AG09319 (cell line): ENCODE measurements at places on chromosomes 1 and 21.

GRCh38 chr1:230288641-230289349, 137.3 kb downstream of the PGBD5 start:
- no peak for DNase-seq

DNA sequence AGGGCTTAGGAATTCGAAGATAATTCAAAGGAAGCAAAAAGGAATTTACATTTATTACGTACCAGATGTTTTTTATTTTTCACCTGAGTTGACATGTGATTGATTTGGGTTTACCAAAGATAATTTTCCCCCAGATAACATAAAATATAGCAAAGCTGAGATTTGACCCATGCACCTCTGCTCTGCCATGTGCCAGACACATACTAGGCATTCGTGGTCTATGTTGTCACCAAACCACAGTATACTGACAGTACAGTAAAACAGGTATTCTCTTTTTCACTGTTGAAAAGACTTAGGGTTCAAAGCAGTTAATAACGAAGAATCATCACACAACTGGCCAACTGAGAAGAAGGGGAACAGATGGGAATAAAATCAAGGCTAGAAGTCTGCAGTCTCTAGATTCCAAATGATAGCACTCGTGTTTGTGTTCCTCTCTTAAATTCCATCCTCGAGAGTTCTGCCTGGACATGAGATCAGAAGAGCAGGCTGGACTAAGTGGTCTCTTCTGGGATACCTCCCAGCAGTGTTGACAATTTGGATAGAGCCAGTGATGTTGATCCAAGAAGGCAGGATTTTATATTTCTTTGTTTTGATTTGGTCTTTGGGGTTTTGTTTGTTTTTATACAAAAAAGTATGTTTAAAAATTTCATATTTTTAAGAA, 85.3 kb upstream of the RAVER2 start:
- DNase-seq, result no peak

DNA sequence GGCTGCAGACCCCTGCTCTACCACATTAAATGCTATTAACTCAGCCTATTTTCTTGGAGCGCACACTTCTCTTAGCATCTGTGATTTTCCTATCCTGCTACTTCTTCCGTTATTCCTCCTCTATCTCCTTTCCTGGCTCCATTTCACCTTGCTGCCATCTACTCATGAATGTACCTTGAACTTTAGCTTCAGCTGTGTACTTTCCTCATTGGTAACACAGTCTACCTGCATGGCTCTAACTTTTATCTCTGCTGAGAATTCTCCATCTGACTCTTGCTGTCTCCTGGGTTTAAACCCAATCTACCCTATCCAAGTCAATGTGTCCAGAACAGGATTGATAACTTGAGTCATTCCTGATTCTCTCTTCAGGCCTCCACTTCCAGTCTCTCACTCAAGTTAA, 67.6 kb upstream of the MCOLN3 start:
- no peak for DNase-seq

GRCh38 chr21:38439426-38439825, 58.9 kb downstream of the ERG start:
- DNase-seq, result no peak

DNA sequence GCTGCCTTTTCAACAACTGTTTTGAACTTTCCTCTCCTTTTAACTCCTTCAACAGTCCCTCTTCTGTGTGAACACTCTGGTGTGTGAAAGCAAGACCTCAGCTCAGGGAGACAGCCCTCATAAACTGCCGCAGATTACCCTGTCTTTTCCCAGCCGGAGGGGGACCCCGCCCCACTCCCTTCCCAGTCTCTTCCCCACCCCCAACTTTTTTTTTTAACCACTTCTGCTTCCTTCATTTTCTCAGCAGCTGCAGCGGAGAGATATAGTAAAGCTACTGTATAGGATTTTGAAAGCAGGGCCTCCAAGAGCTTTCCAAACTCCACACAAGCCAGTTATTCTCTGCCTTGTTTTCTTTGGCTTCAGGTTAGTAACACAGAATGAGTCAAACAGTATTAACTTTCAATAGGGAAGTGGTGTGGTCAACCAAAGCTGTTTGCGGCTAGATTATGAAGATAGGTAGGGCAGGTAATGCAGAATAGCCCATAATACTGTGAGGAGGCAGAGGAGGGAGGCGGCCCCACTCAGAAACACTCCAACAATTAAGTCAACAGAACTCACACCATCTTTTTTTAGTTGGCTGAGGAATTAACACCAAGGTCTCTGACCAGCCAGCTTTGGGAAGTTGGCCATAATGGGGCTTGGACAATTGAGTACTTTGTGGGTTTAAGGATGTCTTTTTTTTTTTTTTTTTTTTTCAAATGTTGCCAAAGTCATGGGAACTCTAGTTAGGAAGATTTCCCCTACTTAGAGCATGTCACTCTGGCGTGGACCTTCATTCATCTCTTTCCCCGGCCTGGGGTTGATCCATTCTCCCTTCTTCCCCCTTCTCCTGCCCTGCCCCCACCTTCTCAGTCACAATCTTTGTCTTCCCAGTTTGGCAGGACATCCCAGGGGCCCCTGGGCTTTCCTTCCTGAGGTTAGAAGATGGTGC, 177.0 kb downstream of the CLIC6 start:
- DNase-seq, result no peak

DNA sequence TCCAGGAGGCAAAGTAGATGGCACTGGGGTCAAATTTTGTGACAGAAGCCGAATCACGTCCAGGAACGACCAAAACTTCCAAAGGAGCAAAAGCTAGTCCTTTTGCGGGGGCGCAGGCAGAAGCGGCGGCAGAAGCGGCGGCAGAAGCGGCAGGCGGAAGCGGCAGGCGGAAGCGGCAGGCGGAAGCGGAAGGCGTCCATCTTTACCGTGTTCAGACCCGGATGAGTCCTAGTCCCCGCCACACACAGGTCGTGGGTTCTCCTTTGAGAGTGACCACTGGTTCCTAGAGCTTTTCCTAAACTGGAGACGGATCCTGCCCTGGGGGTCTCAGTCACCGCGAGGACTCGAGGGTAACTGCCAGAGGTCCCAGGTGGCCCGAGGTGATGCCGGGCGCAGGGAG, 53.6 kb downstream of the POFUT2 start:
- DNase-seq, result no peak

GRCh38 chr21:22900490-22900889, 1902.3 kb downstream of the NCAM2 start:
- no peak for DNase-seq

- no peak for DNase-seq
These were observed 132.0 kb downstream of the C1orf21 start for GRCh38 chr1:184518736-184519357.

GRCh38 chr1:84264961-84265360, 36.5 kb upstream of the SAMD13 start:
- DNase-seq, result no peak

GRCh38 chr1:45793942-45794604, 9.3 kb upstream of the MAST2 start:
- DNase-seq, result no peak

DNA sequence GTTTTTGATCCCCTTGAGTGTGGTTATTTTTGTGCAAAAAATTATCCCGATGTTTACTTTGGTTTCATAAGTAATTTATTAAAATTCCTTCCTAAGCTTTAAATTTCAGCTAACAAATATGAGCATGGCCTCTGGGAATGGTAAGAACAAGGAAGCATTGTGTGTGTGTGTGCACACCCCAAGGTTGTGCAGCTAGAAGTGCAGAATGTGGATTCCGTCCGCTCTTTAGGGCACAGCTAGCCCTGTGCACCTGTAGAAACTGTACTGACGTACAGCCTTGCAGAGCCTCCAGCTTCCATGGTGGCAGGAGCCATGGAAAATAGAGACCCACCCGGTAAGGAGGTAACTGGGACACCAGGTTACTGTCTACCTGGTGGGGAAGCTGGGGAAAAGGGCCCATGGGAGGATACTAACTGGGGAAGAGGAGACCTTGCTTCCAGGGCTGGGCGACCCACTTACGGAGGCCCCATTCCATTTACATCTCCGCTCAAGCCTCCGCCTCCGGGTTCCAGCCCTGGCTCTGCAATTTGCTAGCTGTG, 54.7 kb downstream of the B3GALT5 start:
- no peak for DNase-seq

DNA sequence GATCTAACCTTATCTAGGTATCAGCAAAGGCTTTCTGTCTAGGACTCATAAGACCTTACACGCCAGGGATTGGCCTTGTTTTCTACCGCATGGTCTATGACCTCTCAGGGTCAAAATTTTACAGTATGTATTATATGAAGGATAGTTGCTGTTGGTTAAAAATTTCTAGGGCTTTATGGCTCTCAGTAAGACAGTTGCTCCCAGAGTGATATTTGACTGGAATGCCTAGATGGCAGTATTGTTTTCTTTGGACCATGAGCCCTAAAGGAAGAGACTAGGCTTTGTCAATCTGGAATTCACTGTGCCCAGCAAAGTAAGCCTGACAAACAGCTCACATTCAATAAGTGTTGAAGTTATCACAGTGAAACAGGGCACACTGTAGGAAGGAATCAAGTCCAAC, 37.6 kb downstream of the C1orf87 start:
- DNase-seq, result no peak

DNA sequence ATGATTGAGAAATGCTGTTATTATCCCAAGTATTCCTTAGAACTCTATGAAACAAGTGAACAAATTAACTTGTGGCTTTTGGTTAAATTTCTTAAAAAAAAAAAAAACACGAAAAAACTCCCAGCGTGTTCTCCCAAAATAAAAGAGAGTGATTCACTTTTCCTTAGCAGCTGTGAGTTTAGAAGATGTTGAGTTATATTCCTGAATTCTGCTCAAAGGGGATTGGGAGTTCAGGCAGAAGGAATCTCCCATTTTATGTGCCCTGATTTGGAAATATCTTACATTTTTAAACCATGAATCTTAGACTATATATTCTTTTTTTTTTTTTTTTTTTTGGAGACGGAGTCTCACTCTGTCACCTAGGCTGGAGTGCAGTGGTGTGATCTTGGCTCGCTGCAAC, 34.3 kb downstream of the SMG7 start:
- no peak for DNase-seq

- DNase-seq, result no peak
These were observed 18.1 kb downstream of the PDC start for GRCh38 chr1:186442651-186443375.
